Activated effector memory CD4-positive, alpha-beta T cell treated with anti-CD3 and anti-CD28 coated beads, Interleukin-2, amount 50 U/mL, for 16 hours (primary cell): ENCODE measurements at places on chromosomes 16 and 17.

- no peak for DNase-seq
Measured at GRCh38 chr17:78304549-78305037, 55.3 kb downstream of the SOCS3 start.

DNA sequence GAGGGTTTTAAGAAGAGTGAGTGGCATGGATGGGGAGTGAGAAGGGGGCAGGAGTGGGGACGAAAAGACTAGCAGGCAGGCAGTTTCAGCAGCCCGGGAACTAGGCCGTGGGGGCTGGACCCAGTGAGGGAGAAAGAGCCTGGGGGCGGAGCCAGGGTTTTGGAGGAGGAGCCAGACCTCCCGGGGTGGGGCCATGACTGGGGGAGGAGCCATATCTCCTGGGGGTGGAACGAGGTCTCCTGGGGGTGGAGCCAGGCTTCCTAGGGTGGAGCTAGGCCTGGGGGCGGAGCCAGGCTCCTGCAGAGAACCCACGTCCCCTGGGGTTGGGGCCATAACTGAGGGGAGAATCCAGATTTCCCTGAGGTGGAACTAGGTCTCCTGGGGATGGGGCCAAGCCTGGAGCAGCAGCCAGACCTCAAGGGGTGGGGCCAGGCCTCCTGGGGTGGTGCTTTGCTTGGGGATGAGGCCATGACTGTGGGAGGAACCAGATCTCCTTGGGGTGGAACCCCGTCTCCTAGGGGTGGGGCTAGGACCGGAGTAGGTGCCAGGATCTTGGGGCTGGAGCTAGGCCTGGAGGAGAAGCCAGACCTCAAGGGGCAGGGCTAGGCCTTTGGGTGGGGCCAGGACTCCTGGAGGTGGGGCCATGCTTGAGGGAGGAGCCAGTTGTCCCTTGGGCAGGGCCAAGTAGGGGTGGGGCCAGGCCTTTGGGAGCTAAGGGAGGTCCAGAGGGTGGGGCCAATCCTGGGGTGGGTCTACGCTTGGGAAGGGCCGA is 41.7 kb upstream of the JPH3 start:
- no peak for DNase-seq

- no peak for DNase-seq
Measured at GRCh38 chr17:4074831-4075495, 67.9 kb downstream of the ZZEF1 start.

GRCh38 chr16:66275775-66276428 is 90.6 kb upstream of the CDH5 start:
- DNase-seq = peak; percentile 41

GRCh38 chr17:15247891-15248529 is 17.1 kb downstream of the PMP22 start:
- no peak for DNase-seq
